Umbilical cord (tissue), 2 donors: ENCODE measurements at places on chromosomes 7 and 10. TPM values are rescaled to one million over a fixed set of nuclear protein-coding genes. Genes with fewer than 3 reads are reported as not detected.
A peak's percentile ranks its signal among the peaks of the same experiment; 100 is the strongest.

DNA sequence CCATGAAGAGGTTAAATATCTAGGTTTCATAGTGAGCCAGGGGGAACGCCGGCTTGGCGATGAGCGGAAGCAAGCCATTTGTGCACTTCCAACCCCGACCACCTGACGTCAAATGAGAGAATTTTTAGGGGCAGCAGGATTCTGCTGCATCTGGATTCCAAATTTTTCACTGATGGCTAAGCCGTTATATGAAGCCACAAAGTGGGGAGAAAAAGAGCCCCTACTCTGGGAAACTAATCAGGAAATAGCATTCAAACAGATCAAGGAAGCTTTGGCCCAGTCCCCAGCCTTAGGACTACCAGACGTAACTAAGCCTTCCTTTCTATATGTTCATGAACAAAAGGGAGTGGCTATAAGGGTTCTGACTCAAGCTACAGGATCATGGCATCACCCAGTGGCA is 12.9 kb upstream of the ADCK2 start:
- no peak for DNase-seq

- DNase-seq = no peak
Observed at GRCh38 chr7:39978230-39978934, 28.3 kb downstream of the CDK13 start.

- DNase-seq = no peak
Observed at GRCh38 chr10:121662531-121662930, 64.3 kb upstream of the FGFR2 start.

DNA sequence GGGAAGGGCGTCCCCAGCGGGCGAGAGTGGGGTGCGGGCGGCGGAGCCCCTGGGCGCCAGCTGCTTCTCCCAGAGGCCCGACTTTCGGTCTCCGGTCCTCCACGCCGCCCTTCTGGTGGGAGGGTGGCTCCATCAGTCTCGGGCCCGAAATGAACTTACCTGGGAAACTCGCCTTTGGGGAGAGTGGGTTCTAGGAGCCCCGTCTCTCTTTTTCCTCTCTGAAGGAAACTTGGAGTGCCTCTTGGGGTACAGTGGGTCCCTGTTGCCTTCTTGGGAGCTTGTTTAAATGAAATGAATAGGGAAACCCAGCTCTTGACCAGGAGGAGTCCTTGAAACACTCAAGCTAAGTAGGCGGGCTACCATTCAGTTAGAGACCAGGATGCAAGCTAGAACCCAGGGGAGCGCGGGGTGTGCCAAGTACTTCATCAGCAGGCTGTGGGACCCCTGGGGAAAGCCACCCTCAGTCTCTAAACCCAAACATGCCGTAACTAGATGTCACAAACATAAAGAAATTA is 1.3 kb downstream of the SLC26A4 start:
- no peak for DNase-seq

GRCh38 chr7:55557666-55558188 is 14.6 kb downstream of the VOPP1 start:
- no peak for DNase-seq

- no peak for DNase-seq
Observed at GRCh38 chr10:12097791-12098190, 29.0 kb downstream of the DHTKD1 start.

DNA sequence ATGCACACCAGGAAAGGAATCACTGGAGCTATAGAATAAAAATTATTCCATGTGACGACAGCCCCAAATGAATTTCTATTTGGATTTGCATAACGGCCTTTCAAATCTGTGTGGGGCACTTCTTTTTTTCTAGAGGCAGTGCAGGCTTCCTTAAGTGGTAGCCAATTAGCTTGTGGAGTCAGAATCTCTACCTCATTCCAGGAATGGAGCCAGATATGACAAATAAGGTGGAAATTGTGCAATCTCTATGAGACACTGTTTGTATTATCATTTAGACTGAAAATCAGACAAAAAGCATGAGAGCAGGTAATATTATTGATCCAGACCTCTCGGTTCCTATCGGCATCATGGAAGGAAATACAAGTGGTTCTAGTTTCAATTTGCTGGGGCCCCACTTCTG is 78.7 kb downstream of the BEND7 start:
- no peak for DNase-seq

DNA sequence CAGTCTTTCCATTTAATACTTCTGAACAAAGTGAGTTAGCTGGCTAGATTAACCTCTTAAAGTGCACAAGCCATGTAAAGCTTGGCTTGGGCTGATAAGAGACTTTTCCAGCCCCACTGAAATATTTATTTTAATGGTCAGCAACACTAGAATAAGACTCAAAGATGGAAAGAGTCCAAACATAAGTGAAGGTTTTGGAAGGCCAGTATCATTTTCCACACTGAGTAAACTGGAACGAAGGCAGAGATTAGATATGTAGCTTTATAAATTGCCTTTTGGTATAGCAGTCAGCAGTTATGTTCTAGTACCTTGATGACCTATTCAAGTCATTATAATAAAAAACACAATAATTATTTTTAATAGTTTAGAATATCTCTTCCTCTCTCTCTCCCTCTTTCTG is 102.2 kb downstream of the HDAC9 start:
- peak; percentile 81 for DNase-seq

GRCh38 chr10:34959321-34959720 is 130.8 kb downstream of the CUL2 start:
- DNase-seq = no peak

DNA sequence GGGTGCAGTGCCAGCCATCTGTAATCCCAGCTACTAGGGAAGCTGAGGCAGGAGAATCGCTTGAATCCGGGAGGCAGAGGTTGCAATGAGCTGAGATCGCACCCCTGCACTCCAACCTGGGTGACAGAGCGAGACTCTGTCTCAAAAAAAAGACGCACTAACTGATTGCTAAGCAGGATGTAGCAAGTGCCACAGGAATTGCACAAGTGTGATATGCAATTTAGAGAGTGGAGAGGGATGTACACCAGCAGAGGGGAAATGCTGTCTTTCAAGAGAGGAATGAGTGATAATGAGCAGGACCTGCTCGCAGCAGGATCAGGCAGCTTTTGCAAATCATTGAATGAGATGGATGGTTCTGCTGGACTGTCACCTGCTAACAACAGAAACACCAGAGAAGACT is 13.3 kb upstream of the SLC16A12 start:
- no peak for DNase-seq

DNA sequence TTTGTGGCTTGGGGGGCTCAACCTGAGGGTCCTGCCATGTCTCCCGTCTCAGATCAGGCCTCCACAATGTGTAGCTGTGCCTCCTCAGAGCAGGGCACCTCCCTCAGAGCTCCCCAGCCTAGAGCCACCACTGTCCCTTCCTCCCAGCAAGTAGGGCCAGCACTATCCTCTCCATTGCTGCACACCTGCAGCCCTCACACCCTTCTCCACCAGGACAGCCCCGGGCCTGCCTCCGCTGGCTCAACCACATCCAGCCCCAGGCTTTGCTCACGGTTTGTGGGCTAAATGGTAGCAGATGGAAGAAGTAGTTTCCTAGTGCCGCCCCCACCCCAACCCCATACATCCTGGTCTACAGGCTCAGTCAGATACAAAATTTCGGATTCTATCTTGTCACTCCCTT is 10.1 kb downstream of the NFKB2 start:
- no peak for DNase-seq

GRCh38 chr10:33325929-33326328 is 8.5 kb downstream of the NRP1 start:
- no peak for DNase-seq

DNA sequence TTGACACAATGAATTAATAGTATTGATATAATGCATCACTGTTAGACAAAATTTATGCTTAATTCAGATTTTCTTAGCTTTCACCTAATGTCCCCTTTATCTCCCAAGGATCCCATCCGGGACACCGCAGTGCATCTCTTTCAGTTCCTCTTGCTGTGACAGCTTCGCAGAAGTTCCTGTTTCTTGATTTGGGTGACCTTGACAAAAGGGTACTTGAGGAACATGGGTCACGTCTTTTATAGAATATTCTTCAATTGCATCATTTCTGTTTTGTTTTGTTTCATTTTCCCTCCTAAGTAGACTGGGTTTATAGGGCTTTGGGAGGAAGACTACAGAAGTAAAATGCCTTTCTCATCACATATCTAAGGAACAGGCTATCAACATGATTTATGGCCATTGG is 453.2 kb downstream of the DPP6 start:
- peak; percentile 18 for DNase-seq

GRCh38 chr7:141312828-141313521 is 238.2 kb upstream of the AGK start:
- DNase-seq = no peak

Gene MMD2
- total RNA-seq = 0.24 TPM

Gene MRLN
- 16.9 TPM for total RNA-seq

Gene SPDYE2
- total RNA-seq = 2.6 TPM

Gene VWA2
- 2.2 TPM for total RNA-seq

Gene GBX1
- total RNA-seq = not detected

Gene GIMAP1
- total RNA-seq = 4.1 TPM

Gene AUTS2
- 49.8 TPM for total RNA-seq

Gene OR13A1
- 0.72 TPM for total RNA-seq
